ENCODE measurements at places on chromosomes 5 and 9. TPM values are rescaled to one million over a fixed set of nuclear protein-coding genes. Genes with fewer than 3 reads are reported as not detected.

DNA sequence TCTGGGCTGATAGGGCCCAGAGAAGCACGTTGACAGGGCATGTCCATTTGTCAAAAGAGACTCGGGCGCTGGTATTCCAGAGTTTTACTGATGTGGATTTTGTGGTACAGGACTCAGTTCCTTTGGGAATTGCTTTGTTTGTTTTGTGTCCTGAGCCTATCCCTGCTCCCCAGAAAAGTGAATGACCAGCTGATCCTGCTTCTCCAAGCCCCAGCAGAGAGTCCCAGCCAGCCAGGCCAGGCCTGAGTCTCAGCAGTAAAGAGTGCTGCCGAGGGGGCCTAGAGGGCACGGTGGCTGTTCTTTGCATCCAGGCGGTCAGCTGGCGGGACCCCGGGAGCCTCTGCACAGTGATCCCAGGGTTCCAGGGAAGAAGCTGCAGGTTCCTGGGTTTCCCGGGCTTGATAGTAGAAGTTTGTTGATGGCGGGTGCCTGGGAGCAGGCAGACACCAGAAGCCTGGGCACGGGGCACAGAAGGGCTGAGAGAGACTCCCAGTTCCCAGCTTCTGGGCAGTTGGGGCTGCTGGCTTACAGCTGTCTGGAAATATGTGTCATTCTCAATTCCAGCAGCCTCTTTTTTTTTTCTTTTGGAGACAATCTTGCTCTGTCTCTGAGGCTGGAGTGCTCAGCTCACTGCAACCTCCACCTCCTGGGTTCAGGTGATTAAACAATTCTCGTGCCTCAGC, 8.7 kb downstream of the PRDM12 start:
- no peak for DNase-seq

DNA sequence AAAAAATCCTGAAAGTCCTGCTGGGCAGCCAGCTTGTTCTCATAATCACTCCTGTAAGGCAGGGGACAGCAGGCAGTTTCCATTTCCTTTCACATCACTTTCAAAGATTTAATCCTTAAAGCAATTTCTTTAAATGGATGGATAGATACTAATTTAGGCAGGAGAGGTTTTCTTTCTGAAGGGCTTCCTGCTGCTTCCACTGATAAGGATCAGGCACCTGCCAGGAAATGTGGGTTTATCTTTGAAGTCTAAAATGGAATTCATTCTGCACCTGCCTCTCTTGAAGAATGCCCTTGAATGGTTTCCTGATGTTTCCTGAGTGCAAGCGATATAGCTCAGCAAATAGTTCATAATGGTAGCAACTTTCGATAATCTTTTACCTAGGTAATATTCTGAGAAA, 64.5 kb downstream of the STARD4 start:
- DNase-seq = no peak

- DNase-seq = no peak
Measured at GRCh38 chr5:8997542-8998070, 548.3 kb downstream of the SEMA5A start.

DNA sequence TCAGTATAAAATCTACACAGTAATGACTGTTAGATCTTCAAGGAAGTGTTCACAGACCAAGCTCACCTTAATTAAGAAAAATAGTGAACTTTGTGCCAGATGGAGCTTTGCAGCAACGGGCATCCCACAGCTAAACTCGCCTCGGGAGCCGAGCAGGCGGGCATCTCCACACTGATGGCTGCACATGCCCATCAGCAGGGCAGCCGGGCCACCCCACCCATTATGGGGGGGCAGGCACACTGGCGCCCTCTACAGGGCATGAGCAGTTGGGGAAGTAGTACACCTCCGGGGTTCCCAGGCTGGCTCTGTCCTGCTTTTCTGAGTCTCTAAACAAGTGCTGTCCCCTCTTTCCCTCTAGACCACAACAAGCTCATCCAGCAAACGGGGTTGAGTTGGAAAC, 21.6 kb downstream of the ANKS6 start:
- DNase-seq = peak; percentile 29

DNA sequence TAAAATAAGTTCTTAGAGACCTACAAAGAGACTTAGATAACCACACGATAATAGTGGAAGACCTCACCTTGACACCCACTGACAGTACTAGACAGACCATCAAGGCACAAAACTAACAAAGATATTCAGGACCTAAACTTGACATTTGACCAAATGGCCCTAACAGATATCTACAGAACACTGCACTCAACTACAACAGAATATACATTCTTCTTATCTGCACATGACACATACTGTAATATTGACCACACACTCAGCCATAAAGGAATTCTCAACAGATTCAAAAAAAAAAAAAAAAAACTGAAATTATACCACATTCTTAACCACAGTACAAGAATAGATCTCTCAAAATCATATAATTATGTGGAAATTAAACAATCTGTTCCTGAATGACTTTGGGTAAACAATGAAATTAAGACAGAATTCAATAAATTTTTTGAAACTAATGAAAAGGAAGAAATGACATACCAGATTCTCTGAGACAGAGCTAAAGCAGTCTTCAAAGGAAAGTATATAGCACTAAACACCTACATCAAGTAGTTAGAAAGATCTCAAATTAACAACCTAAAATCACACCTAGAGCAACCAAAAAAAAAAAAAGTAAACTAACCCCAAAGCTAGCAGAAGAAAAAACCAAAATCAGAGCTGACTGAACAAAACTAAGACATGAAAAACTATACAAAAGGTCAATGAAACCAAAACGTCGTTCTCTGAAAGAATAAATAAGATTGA, 362.3 kb upstream of the POU5F2 start:
- DNase-seq = no peak

- no peak for DNase-seq
Measured at GRCh38 chr9:70285246-70285645, 26.5 kb downstream of the SMC5 start.

DNA sequence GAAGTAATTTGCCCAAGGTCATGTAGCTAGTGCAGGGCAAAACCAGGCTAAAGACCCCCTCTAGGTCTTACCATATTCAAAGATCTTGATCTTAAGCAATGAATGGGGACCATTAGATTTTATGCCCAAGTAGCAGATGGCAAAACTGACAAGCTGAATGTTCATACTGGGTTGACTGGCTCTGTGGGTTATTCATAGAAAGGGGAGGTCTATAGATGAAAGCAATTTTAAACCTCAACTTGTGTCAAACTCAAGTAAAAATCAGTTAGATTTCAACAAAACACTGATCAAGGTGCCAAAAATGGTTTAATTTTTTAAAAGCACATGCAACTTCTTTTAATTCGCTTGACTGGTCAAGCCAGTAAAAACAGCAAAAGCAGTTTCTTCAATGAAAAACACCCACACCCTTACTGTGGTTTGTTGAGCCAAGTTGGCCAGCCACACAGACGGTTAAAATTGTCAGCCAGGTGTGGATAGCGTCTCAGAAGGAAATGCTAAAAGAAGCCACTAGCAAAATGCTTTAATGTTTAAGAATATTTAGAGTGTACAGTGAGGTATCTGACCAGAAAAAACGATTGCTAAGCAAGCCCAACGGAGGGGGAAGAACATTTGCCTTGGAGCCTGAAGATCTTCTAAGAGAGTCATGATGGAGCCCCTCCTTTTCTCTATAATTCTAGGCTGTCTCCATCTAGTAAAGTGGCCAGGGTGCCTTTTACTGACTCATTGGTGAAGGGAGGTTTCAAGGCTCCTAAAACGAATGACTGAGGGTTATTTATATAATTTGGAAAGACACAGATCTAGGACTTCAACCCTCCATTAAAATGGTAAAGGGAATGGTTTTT, 539.6 kb upstream of the CLINT1 start:
- no peak for DNase-seq

GRCh38 chr5:179763215-179763945, 30.4 kb upstream of the LTC4S start:
- peak; percentile 87 for DNase-seq

DNA sequence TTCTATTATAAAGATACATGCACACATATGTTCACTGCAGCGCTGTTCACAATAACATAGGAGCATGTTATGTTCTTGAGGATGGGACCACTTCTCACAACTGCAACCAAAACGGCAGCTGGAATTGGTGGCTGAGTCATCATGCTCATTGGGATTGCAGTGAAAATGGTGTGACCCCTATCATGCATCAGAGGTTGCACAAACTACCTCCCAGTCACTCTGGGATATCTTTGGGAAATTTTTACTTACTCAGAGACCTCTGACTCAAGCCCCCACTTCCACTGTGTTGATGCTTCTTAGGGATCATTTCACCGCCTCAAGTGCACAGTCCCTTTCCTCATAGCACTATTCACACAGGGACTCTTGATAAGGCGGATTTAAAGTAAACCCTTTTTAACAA, 474.1 kb downstream of the BNC2 start:
- no peak for DNase-seq

DNA sequence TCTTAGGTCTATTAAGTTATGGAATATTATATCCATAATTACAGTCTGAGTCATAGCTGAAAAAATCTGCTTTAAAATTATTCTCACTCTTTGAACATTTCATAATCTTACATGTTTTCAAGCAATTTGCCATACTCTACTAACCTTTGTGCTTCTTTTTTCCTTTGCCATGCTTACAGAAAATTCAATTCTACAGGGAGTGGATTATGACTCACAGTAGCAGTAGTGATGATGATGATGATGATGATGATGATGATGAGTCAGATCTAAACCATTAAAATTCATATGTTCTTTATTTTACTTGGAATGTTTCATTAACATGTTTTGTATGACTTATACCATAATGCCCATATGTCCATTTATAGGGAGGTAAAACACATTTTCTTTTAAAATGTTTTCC, 207.1 kb downstream of the VPS13A start:
- DNase-seq = peak; percentile 12

DNA sequence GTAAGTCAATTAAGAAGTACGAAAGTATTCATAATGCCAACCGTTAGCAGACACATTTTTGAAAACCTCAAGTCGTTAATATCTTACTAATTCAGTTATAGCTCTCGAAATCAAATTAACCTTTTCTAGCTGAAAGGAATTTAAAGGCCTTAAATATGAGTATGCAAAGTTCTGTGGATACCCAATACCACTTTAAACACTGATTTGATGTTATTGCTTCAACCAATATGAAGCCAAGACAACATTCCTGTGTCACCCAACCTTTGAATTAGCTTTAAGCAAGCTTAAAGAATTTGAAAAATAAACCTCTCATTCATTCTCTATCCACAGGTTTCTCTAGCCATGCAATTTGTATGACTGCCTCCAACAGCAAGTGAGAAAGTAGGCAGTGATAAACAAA, 204.5 kb downstream of the MCTP1 start:
- DNase-seq = no peak

GRCh38 chr9:108615152-108615551, 240.6 kb downstream of the ACTL7B start:
- no peak for DNase-seq

- DNase-seq = no peak
Measured at GRCh38 chr5:154544646-154545045, 66.6 kb upstream of the HAND1 start.

GRCh38 chr5:6659941-6660684, 26.9 kb downstream of the SRD5A1 start:
- DNase-seq = no peak

GRCh38 chr5:134142052-134142451, 27.6 kb downstream of the TCF7 start:
- no peak for DNase-seq

GRCh38 chr9:16434526-16434925, 435.9 kb downstream of the BNC2 start:
- DNase-seq = no peak

GRCh38 chr9:135249711-135250110, 162.2 kb downstream of the OLFM1 start:
- no peak for DNase-seq

GRCh38 chr5:1412163-1412562, 33.1 kb downstream of the SLC6A3 start:
- DNase-seq = no peak

DNA sequence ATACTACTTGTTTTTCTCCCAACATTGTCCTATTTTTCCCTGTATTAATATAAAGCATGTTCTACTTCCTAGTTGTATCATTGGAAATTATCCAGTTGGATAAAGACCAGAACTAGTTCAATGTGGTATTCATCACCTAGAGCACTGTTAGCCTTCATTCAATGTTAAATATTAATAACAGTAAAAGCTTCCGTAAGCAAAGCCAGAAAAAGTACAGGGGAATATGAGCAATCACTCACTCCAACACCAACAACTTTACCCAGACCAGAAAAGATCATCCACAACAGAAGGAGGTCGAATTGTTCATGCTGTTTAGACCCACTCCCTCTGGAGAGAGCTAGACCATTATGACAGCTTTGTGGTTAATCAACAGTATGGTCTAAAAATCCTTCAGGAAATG, 728.4 kb downstream of the MAT2B start:
- peak; percentile 45 for DNase-seq

DNA sequence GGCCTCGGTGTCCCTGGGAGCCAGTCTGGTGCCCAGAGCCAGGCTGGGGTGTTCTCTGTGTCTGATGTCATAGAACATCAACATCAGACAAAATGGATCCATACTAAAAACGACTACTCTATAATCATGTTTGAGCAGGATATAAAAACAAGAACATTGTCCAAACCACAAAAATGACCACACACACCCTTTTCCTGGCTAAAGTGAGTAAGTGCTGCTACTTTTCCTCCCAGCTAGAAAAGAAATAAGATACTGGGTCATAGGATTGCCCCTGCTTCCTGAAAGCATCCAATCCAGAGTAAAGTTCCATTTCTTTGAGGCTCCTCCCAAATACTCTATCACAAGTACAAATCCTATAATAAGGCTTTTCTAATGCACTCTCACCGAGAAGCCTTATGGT, 19.7 kb upstream of the TRAF1 start:
- DNase-seq = no peak

DNA sequence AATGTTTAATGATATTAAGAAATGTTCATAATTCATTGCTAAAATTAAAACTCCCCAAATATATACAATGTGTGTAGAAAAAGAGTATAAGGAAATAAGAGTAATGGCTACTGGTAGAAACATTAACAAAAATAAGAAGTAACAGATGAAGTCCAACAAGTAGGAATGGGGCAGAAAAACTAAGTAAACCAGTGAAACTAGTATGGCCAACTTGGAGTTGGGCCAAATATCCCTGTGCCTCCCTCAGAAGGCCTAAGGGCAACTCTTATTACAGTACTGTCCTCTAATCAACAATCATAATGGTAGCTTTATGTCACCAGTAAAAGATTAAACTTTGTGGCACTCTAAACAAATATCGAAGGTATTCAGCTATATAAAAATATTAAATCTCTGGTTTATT, 93.5 kb downstream of the SSBP2 start:
- peak; percentile 7 for DNase-seq

- no peak for DNase-seq
Measured at GRCh38 chr9:114356792-114357191, 27.1 kb downstream of the ORM2 start.

MXD3 gene
- total RNA-seq = 23.6 TPM

HAVCR2 gene
- 0.64 TPM for total RNA-seq

QRFP gene
- total RNA-seq = not detected

RMI1 gene
- total RNA-seq = 6.8 TPM

SOX30 gene
- total RNA-seq = not detected

DMGDH gene
- total RNA-seq = 0.76 TPM

FOXD4L3 gene
- under 0.01 TPM for total RNA-seq

Data from dermis microvascular lymphatic vessel endothelial cell (primary cell).